HL-60 (cell line): ENCODE measurements at places on chromosomes 16 and 17.
A peak's percentile ranks its signal among the peaks of the same experiment; 100 is the strongest.

DNA sequence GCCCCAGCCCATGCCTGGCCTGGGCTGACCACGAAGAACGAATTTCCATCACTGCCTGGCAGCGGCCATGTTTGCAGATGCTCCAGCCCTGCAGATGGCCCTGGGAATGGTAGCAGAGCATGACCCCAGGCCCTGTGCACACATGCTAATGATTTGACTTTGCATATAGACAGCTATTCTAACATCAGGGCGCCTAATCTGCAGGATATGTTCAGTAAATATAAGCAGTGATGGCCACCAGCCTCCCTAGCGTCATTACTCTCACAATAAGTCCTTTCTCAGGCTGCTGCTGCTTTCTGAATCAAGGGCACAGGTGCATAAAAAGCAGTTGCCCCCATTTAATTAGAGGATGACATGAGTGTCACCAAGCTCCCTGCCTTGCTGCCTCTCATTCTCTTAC, 24.2 kb downstream of the DNAH9 start:
- no peak for DNase-seq

DNA sequence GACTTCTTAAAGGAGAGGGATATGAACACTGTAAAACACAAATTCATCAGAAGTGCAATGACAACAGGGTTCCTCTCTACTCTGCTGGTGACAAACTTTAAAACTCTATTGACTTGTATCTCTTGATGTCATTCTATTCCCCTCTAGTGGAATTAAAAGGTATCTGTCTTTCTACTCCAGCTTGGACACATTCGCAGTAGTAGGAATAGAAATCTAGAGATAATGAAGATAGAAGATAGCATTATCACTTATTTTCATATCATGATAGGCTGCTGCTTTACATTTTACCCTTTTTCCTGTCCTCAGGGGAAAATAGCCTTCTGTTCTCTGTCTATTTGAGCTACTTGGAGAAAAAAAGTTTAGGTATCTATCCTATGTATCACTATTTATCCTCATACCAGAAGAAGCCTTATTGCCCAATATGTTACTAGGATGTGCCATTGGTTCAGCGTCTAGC, 209.6 kb upstream of the CACNG5 start:
- no peak for DNase-seq

GRCh38 chr17:36214918-36215317, 4.1 kb downstream of the CCL4L2 start:
- no peak for DNase-seq

DNA sequence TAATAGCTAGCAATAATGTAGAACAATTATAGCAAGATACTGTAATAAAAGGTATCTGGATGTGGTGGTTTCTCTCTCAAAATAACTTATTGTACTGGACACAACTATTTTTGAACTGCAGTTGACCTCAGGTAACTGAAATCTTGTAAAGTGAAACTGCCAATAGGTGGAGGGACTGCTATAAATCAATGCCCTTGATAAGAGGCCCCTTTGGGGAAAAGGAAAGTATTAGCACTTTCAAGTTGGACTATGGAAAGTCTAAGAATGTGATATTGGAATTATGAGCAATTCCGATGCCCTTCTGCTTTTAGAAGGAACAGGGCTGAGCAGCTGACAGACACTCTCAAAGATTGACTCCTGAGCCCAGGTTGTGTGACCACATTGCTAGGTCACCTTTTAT, 44.5 kb upstream of the ARHGAP44 start:
- DNase-seq, result no peak

DNA sequence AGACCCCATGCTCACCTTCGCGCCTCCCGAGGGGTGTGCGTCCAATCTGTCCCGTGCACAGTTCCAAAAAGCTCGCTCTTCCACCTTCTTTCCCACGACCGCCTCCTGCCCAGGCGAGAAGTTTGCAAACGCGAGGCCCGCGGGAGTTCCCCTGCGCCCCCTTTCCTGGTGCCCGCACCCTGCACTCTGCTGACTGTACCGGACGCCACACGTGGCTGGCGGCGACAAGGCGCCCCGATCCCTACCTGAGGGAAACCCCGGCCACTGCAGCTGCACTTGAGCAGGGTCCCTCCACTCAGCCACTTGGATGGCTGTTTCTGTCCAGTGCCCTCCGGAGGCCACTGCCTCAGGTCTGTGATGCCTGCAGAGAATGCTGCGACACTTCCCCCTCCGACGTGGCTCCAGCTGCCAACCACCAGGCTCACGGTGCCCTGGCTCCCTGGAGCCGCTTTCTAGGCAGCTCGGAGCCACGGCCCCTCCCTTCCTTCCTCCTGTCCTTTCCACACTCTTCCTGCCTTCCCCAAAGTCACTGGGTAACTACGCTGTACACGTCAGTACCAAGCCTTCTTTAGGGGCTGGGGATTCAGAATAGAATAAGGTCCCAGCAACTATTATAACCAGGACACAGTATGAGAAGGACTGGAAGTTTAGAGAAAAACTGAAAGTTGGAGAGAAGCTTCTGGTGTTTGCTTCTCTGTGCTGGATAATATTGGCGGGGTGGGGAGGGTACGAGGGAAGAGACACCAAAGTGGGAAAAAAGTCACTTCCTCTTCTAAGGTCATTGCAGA, at the start of gene MLKL:
Gene MLKL (minus strand): TSS at position 425 of the 788 bp plus-strand sequence. CDS start 5,105 bp downstream, outside the sequence.
- peak; percentile 88 for DNase-seq

- DNase-seq, result no peak
Observed at GRCh38 chr16:30548416-30549253, 9.5 kb downstream of the ZNF764 start.

GRCh38 chr17:83200231-83200699, 120.9 kb downstream of the METRNL start:
- DNase-seq, result peak; percentile 75

DNA sequence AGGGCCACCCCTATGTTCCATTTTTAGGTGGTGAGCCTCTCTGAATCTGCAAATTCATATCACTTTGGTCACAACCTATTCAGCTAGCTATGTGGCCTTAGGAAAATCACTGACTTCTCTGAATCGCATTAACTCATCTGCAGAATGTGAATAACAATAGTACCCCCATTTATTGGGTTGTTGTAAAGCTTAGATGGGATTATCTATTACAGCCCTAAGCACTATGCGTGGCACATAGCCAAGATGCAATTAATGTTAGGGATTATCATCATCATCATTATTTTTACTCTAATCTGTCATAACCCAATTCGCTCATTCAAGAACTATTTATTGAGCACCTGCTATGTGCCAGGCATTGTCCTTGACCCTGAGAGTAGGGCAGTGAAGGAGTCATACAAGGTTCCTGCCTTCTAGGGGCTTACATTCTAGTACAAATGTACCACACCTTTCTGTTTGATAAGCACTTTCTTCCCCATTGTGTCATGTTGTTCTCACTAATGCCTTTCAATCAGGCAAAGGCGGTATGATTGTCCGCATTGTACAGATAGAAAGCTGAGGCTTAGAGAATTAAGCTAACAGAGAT, 38.5 kb downstream of the CHD9 start:
- no peak for DNase-seq

- no peak for DNase-seq
Observed at GRCh38 chr16:15836965-15837611, 19.7 kb downstream of the MYH11 start.

GRCh38 chr16:49275870-49276269, 5.8 kb downstream of the CBLN1 start:
- no peak for DNase-seq

DNA sequence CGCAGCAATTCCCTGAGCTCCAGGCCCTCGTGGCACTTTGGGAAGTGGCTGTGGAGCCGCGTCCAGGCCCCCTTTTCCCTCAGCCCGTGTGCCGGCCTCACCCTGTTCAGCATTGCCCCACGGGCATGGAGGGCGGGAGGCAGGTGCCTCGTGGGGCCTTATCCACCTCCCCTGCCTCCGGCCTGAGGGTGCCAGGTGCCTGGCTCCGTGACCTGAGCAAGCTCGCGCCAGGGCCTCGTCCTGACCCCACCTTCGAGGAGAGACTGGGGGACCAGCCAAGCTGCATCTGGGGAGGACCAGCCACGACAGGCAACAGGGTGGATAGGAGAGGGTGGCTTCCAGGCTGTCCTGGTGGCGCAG, 27.0 kb upstream of the AATK start:
- DNase-seq, result no peak

DNA sequence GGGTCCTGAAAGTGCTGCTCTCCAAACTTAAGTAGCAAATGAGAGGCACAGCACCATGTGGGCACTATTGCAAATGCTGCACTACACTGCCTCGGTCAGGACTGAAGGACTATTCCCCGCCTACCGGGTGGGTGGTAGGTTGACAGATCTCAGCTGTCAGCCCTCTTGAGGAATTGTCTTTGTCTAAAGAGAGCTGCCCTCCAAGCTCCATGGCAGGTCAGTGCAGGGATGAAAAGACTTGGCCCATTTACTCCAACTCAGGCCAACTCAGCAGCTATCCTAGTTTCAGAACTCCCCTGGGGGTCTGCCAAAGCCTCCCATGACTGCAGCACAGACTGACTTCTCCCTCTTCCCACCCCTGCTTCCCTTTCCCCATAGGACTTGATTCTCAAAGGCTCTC, 3.4 kb upstream of the PDZD9 start:
- DNase-seq, result no peak

DNA sequence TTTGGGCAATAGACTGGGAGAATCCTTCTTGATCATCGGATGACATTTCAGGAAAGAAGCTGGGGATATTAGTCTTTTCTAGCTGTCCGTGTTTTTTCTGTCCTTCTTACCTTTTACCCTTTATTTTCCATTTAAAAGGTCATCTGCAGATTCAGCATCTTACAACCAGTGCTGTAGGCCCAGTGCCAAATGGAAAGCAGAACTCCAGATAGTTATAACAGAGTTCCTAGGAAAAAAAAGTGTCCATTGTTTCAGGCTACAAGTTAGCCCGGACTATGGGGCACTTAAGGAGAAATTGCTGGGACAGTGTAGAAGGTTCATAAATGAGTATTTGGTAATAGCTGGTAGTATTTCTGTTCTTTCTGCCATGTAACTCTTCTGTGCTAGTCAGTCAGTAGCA, 28.4 kb downstream of the LDHD start:
- no peak for DNase-seq

DNA sequence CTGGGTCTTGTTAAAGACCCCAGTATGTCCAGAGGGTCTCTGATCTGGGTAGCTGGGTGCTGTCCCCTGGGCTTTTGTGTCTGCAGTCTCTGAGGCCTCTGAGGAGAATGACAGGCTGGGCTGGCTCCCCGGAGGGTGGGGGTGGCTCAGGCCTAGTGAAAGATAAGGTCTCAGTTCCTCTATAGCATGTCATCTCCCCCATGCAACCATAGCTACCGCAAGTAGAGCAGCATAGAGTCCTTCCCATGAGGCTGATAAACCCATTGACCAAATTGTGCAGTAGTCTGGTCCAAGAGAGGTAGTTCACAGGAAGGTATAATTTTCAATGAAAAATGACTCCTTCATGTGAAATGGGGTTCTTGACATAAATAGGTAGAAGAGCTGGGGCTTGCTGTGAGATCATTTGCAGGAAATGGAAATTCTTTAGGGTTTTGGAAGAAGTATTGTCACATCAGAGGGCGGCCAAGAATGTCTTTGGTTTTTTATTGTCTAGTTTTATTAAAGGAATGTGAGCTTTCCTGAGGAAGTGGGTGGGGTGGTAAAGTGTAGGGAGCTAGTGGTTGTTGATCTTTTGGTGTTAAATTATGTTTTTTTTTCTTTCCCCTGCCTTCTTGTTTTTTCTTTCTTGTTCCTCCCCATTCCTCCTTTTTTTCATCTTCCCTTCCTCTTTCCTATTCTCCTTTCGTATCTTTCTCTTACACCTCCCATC, 21.0 kb downstream of the SLC7A6OS start:
- no peak for DNase-seq

DNA sequence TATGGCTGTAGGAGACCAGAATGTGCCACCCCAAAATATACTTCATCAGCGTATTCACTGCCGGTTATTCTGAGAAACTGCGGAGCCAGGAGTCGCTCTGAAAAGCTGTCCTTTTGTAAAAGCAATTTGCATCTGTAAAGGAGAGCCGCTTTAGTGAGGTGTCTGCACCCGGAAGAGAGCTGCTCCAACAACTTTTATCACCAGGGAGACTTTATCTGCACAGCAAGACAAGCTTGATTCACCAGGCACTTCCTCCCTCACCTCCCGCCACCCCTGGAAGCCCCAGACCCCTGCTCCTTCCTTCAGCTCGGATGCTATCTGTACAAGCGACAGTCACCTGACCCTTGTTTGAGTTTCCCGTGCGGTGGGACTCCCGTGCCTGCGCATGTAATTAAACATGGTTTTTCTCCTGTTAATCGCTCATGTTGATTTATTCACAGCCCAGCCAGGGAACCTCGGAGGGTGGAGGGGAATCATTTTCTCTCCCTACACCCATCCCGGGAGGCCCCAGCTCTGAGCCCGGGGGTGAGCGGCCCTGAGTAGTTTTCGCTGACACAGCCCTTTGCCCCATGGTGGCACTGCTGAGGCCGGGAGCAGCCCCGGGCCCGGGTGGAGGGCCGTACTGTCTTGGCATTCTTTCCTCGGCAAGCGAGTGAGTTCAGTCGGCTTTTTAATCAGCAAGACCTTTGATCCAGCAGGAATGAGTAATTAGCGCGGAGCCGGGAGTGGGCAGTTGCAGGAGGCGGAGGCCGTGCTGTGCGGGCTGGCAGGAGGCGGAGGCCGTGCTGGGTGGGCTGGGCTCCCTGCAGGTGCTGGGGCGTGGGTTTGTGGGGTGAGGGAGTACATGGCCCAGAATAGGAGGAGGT, 222.7 kb upstream of the CIBAR2 start:
- DNase-seq, result no peak

DNA sequence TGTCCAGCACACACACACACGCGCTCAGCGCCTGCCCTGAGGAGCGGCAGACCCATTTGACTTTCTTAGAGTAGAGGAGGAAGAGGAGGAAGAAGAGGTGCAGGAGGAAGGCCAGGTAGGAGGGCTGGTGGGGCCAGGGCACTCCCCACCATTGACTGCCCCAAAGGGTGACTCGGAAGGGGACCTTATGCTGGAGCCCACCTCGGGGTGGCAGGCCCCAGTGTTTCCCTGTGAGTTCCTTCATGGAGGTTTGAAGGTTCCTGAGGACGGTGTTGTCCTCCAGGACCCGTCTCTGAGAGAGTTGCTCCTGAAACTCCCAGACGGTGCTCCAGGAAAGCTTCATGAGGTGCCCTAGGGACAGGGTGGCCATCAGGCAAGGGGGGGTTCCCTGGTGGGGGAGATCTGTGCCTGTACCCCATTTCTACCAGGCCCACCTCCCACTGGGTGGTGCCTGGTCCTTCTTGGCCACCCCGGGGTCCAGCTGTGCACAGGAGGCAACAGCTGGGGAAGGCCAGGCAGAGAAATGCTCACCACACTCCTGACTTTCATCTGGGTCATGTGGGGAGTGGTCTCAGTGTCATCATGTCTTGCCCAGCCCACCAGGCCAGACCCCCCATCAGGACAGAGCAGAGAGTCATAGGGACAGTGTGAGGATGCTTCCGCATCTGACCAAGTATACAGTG, 89.5 kb downstream of the TNFRSF13B start:
- DNase-seq, result no peak
